ENCODE measurements at places on chromosomes 4 and X.

- no peak for DNase-seq
These were observed 102.5 kb downstream of the PTTG2 start for GRCh38 chr4:38062776-38063097.

DNA sequence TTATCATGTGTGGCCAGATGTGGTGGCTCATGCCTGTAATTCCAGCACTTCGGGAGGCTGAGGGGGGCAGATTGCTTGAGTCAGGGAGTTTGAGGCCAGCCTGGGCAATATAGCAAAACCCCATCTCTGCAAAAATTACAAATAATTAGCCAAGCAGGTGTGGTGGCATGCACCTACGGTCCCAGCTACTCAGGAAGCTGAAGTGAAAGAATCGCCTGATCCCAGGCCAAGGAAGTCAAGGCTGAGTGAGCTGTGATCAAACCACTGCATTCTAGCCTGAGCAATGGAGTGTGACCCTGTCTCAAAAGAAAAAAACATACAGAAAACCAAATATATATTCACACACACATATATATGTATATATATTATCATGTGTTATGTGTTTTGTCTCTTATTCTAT, 15.0 kb downstream of the APELA start:
- DNase-seq: no peak

- DNase-seq: no peak
These were observed 8.0 kb downstream of the ARHGEF38 start for GRCh38 chr4:105560421-105560848.

GRCh38 chr4:16865897-16866283, 32.6 kb downstream of the LDB2 start:
- DNase-seq: no peak

- DNase-seq: no peak
These were observed 992.6 kb downstream of the NLGN4X start for GRCh38 chrX:5236096-5236495.

DNA sequence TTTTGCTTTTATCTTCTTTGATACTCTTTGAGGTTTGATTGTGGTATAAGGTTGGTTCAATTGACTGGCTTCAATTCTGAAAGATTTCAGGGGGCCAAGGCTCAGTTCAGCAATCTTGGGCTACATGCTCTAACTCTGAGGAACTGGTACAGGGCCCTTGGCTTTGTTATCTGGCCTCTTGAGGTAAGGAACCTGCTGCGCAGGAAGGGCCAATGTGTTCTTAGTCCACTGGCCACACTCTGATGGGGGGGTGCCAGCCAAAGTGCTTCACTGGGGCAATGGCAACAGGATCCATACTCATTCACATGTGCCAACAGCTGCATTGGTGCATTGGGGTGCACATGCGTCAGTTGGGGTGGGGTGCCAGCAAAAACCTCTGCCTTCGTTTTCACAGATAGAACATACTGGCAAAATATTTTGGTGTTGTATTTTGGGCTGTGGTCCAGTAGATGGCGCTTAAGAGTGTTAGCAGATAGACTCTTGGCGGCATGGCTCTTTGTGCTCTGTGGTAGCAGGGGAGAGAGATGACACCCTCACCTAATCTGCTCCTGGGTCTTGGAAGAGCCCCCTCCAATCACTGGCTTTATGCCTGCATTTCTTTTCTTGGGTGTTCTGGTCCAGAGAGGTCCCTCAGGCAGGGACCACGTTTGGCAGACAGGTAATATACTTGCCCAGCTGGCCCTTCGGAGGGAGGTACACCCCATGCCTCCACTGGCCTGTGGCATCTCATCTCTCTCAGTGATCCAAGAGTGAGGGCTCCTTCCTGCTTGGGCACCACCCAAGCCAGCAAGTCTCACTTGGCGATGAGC, 42.9 kb downstream of the NDST3 start:
- peak; percentile 57 for DNase-seq

- no peak for DNase-seq
These were observed 60.2 kb downstream of the MAOB start for GRCh38 chrX:43822014-43822413.

GRCh38 chrX:23515028-23515427, 152.3 kb upstream of the PRDX4 start:
- DNase-seq: no peak

- DNase-seq: peak; percentile 54
These were observed 4.5 kb upstream of the CXCL9 start for GRCh38 chr4:76011700-76012387.

- no peak for DNase-seq
These were observed 308.5 kb downstream of the CENPC start for GRCh38 chr4:67236788-67237187.
